DMS79 (cell line): ENCODE measurements at places on chromosomes 2 and 18.

DNA sequence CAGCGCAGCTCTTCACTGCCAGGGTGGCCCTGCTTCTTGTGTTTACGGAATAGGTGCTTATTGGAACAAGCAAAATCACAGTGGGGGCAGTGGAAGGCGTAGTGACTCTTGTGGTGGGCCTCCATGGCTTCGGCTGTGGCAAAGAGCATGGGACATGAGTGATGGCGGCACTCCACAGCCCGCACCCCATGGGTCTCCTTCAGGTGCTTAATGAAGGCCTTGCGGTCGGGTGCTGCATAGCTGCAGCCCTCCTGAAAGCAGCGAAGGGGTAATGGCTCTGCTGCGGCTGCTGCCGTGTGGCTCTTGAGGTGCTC, 10.7 kb downstream of the ZNF142 start:
- no peak for DNase-seq

DNA sequence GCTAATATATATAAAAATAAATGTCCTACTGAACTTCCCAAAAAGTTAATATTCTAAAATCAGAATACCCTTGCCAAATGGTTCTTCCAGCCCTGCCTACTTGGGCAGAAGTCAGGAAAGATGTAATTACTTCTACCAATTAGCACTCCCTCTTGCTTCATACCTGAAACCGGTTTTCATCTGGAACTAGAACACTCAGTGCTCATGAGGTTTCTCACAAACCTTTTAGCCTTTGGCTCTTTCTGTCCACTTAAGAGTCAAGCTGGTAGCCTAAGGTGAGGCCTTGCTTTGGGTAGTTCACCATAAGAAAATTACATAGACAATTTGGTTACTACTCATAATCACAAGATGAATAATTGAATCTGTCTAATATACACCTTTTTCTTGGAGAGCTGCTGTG, 4.1 kb downstream of the DSG3 start:
- DNase-seq = no peak

- DNase-seq = no peak
These were observed 11.0 kb upstream of the CTAGE1 start for GRCh38 chr18:22428672-22429071.

DNA sequence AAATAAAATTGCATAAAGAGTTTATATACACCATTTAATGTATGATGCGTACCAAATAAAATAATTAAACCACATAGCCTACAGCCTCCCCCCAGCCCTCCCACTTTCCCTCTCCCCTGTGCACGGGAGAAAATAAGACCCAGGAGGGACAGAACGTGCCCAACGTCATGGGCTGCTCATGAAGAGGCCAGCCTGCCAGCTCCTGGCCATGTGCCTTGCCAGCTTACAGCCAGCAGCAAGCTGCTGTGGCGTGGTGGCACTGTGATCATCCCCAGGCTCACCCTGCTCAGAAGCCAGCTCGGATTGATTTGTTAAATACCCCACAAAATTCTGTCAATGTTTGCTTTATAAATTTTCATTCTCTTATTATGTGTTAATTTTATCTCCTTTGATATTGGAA, 7.6 kb downstream of the GPR148 start:
- DNase-seq = no peak

DNA sequence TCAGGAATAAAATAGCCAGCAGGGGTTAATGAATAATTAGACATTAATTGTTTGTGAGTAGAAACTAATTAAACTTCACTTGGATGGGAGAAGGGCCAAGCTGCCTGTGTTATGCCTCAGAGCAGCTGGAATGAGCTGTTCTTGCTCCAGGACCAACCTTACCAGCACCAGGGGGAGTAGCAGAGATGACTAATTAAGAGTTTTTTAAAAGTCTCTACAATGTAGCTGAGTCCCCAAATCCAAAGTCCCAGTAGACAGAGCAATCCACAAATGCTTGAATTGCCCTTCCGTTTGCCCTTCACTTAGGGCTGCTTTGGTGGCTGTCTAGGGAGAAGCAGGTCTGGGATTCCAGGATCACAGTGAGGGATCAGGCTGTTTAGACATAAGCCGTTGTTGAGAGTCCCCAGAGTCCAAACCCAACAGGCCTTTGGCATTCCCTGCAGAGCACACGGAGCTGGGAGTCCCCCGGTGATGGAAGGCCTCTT, 59.4 kb downstream of the RHOB start:
- DNase-seq = no peak

GRCh38 chr2:43806719-43807031, 32.0 kb downstream of the ABCG5 start:
- DNase-seq = no peak

DNA sequence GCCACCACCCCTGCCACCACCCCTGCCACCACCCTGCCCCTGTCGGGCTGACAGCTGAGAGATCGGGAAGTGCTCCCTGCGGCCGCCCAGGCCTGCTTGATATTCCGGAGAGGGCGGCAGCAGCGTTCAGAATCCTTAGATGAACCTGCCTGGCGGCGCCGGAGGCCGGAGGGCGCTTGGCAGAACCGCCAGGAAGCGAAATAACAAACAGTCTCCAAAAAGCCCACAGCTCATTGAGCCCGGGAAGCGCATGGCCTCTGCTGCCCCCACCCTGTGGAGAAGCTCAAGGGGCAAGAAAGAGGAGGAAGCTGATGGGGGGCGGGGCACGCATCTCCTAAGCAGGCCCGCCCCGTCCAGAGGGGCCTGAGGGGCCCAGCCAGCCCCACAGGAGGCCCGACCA, 92.2 kb upstream of the MBOAT2 start:
- no peak for DNase-seq

GRCh38 chr2:113980946-113981345, 91.1 kb downstream of the ACTR3 start:
- no peak for DNase-seq

DNA sequence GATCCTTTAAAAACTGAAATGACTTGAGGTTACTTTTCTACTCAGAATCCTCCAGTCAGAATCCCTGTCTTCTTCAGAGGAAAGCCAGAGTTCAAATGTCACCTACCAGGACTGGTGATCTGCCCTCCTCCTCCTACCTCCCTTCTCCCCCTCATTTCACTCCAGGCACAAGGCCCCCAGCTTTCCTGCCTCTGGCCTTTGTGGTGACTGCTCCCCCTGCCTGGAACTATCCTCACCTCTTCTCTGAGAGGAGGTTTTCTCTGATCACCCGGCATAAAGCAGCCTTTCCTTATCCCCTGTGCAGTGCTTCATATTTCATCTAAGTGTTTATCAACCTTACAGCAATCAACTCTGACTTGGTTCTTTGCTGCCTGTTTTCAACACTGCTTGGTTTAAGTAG, 6.8 kb downstream of the B3GNT2 start:
- DNase-seq = no peak

- DNase-seq = no peak
These were observed 27.5 kb upstream of the EPAS1 start for GRCh38 chr2:46269544-46270273.

DNA sequence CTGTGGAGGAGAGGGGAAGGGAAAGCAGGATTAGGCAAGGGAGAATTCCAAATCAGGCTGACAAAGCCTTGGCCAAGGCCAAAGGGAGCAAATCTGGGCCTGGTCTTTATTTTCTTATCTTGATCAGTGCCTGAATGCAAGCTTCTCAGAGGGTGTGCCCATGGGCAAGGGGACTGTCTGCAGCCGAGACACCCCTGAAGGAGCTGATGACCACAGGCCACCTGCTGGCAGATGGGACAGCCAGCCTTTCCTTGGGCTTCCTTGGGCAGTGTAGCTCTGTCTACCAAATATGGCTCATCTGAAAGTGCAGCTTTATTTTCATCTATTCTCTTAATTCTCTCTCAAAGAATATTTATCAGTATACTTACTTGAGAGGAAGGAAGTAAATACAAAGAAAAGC, 117.0 kb downstream of the PKP4 start:
- DNase-seq = no peak

GRCh38 chr2:221792971-221793521, 220.9 kb upstream of the EPHA4 start:
- DNase-seq = no peak

- no peak for DNase-seq
These were observed 675 bp upstream of the SPIRE1 start for GRCh38 chr18:12658426-12659138.

- DNase-seq = no peak
These were observed 479 bp downstream of the RAB11FIP5 start for GRCh38 chr2:73112026-73112912.

- no peak for DNase-seq
These were observed 130.2 kb downstream of the FAM124B start for GRCh38 chr2:224271617-224272236.

DNA sequence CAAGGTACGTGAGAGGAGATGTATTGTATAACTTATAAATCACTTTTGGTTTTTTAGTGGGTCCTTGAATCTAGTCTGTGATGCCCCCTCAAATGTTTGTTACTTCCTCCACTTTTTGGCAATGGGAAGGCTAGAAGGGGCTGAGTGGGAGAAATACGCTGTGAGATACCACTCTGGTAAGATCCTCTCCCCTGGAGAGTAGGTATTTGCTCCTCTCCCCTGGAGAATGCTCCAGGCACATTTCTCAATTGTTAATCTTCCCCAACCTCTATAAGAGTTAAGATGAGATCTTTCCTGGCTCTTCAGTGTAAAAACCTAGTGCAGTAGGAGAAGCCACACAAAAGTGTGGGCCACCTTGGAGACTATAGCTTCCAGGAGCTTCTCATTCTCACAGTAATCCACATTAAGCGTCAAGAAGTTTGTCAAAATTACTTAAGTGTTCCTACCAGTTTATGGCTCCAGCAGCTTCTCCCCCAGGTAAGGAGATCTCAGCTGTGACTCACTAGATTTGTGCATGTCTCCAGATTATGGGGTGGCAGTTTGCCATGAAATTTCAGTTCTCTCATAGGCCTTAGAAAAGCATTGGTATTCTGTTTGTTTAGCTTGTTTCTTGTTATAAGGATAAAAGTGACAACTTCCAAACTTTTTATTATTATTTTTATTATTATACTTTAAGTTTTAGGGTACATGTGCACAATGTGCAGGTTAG, 182.6 kb downstream of the FSIP2 start:
- no peak for DNase-seq

- no peak for DNase-seq
These were observed 35.2 kb downstream of the ZNF407 start for GRCh38 chr18:74632856-74633255.

GRCh38 chr2:82985572-82986197, 1473.4 kb downstream of the SUCLG1 start:
- DNase-seq = no peak
